ENCODE measurements at places on chromosomes 2 and 18.
A peak's percentile ranks its signal among the peaks of the same experiment; 100 is the strongest.

- peak; percentile 43 for DNase-seq
Observed at GRCh38 chr18:62505669-62506494, 16.9 kb upstream of the ZCCHC2 start.

GRCh38 chr18:13578400-13578799, 148.0 kb downstream of the FAM210A start:
- DNase-seq, result no peak

GRCh38 chr2:39266916-39267434, 23.2 kb upstream of the CDKL4 start:
- no peak for DNase-seq

GRCh38 chr2:241680827-241681599, 5.6 kb downstream of the DTYMK start:
- DNase-seq, result no peak

- no peak for DNase-seq
Observed at GRCh38 chr2:118644190-118644589, 203.3 kb downstream of the EN1 start.

DNA sequence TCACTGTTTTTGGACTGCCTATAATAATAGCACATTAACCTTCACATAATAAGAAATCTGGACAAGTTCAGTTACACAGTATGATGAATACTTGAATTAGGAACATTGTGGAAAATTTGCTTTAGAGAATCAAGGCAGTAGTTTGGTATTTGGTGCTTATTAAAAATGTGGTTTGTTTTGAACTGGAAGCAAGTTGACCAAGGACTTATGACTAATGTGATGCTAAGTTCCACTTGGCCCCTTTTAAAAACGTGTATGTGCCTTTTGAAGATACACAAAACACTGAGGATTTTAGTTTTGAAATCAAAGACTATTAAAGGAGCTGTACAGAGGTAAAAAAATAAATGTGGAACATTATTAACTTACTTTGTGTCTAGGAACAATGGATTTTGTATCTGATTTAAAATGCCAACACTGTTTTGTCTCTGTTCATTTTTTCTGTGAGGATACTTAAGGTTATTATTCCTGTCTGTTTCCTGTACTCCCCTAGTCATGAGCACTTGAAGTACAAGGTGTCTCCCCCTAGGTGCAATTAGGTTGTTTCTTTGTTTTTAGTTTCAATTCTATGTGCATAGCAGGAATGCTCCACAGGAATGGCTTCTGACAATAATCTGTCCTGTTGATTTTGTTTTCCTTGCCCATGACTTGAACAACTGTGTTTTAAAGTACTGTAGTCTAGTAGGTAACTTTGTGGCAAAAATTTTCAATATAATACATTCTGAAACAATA, 49.6 kb upstream of the PTH2R start:
- DNase-seq, result no peak

- no peak for DNase-seq
Observed at GRCh38 chr18:13619505-13620205, 106.7 kb downstream of the FAM210A start.

GRCh38 chr2:101972621-101973434, 18.9 kb upstream of the IL1R2 start:
- DNase-seq, result no peak

DNA sequence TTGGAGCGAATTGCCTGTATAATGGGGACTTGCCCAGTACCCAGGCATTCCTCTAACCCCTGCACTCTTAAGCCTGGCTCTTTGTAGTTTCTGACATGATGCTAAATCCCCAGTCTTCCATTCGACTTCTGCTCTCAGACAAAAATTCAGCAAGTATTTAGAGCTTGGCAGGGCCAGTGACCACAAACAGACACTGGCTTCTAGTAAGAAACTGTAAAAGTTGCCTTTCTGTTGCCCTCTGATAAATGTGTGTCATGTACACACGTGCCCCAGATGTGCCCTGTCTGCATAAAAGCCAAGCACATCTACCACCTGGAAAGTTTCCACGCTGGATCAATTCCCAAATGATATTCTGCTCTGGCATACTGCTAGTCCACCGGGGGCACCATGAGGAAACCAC, 18.0 kb downstream of the PAX3 start:
- no peak for DNase-seq

DNA sequence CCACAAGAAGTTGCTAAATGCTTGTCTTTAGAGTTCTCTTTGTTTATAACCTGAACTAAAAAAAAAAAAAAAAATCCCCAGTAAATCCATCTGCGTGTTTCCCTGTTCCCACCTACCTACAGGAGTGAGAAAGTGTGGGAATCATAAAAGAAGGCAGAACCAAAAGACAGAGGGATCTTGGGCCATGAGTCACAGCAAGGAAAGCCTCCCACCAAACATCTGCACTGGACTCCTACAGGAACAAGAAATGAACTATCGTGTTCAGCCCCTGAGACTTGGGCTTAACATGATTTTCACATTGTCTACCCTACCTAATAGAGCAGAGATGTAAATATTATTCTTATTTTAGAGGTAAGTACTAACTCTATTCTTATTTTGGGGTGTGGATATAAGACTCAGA, 1761.2 kb upstream of the CELF4 start:
- DNase-seq, result no peak

GRCh38 chr2:127535918-127536317, 435 bp downstream of the MYO7B start:
- DNase-seq, result no peak

DNA sequence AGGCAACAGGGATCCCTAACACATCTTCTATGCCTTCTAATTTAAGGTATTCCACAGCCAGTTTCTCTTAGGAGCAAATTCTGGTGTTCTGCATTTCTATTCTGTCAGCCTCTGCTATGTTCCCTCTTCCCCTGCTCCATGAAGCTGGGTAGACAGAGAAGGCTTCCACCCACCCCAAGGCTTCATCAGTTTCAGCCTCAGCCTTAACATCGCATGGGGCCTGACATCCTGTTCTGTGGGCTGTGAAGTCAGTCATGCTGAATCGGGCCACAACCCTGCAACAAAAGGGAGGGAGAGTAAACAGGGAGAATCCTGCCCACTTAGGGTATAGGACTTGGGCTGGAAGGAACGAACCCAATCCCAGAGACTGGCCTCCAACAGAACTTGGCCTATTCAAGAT, 70.6 kb upstream of the PPM1B start:
- no peak for DNase-seq

- DNase-seq, result no peak
Observed at GRCh38 chr2:123434546-123435395, 590.3 kb upstream of the CNTNAP5 start.

GRCh38 chr2:216072473-216072872, 9.1 kb downstream of the PECR start:
- DNase-seq, result no peak
